ENCODE measurements at places on chromosomes 11 and 22.
A peak's percentile ranks its signal among the peaks of the same experiment; 100 is the strongest.

GRCh38 chr22:33577862-33578411 lies 342.3 kb downstream of the LARGE1 start:
- no peak for DNase-seq

DNA sequence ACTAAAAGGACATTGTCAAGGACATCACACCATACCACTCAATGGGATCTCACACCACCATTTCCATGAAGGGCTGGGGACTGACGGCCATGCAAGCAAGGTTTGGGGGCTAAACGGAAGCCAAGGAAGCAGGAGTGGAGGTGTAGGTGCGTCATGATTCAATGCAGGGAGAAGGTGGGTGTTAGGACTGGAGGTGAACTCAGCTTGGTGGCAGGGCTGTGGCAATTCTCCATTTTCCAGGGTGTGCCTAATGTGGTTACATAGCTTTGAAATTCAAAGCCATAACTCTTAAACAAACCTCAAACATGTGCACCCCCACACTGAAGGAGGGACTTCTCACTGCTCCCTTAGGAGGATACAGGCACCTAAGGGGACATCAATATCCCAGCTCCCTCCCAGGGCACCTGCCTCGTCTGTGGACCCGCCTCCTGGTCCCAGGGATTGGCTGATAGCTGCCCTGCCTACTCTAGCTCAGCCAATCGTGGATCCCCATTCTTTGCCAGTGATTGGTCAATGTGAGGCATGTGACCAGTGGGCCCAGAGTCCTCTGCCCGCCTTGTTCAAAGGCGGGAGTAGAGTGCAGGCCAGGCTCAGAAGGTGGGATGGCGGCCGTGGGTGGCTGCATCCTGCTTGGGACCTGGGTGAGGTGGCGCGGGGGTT lies 64.6 kb downstream of the CTTN start:
- DNase-seq, result no peak

DNA sequence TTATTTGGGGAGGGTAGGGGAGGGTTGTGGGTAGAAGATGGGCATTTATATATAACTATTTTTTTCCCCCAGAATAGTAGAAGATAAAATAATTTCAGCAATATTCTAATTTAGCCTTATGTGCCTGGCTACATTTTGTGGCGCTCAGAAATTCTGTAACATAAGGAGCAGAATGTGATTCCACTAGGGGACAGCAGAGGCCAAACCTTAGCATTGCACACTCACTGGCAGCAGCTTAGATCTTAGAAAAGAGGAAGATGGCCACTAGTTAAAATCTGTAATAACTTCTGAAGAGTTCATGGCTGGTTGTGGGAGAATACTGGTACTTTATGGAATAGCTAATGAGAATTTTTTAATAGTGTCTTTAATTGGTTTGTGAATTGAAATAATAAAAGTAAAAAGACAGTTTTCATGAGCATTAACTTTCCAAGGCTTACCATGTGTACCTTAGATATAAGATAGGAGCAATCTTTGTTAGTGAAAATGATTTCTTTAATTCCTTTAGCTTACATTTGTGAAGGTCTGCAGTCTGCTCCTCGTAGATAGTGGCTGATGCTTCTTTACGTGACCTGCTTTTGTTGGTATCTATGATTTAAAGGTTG lies 33.1 kb downstream of the DDX10 start:
- DNase-seq, result peak; percentile 77

- DNase-seq, result peak; percentile 68
Measured at GRCh38 chr11:44574610-44575287, 9.3 kb downstream of the CD82 start.

GRCh38 chr22:25451480-25452114 lies 112.9 kb upstream of the GRK3 start:
- DNase-seq, result no peak

DNA sequence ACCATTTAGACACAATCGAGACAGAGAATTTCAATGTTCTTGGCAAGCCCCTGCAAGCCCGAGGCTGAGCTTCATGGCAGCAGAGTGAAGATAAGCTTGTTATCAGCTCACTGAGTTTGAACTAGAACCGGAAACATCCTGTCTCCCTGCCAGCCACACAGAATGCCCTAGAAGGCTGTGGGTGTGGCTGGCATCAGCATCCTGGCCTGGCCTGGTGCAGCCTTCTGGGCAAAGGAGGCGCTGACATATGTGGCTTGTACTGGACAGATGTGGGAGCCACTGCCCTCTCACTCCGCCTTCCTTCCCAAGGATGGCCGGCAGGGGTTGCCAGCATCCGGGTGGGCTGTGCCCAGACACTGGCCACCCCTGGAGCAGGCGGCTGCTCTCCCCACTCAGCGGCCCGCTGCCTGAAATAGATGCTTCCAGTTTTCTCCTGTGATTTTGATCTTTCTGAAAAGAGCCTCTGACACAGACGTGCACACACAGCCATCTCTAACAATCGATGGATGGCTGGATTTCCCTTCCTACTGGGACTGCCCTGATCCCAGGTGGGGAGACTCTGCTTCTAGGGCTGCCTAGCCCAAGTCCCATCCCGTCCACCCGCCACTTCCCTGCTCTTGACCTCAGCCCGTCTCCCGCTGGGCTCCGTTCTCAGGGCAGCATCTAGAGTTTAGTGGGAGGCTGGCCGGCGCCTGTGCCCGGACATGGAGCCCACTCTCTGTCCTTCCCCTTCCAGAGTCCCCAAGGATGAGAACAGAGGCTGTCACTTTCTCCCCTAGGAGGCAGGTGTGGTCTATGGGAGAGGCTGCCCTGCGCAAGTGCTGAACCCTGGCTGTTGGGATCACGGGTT lies 149.7 kb downstream of the CTTN start:
- no peak for DNase-seq

GRCh38 chr11:58742140-58742539 lies 10.4 kb upstream of the GLYAT start:
- DNase-seq, result no peak

DNA sequence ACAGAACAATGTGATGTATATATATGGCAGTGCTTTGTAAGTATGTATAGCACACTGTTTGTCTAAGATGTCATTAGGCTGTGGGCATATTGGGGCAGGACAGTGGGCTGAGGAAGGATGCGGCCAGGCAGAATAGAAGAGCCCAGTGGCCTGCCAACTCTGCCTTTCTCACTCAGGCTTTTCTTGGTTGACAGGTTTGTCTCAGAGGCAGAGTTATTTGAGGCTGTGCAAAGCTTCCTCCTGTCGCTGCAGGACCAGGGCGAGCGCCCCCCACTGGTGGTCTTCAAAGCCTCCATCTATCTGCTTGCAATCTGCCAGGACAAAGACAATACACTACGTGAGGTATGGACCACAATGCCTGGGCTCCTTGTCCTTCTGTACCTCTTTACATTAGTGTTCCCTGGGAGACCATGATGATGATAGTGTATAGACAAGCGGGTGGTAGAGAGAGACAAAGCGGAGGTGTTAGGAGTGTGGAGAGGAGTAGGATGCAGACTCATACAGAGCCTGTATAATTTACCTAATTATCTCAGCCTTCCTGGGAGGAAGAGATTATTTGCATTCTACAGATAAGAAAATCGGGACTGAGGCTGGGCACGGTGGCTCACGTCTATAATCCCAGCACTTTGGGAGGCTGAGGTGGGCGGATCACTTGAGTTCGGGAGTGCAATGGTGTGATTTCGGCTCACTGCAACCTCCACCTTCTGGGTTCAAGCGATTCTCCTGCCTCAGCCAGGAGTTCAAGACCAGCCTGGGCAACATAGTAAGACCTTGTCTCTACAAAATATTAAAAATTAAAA lies 37.3 kb upstream of the CCDC134 start:
- no peak for DNase-seq

- DNase-seq, result no peak
Measured at GRCh38 chr11:121153472-121153871, 52.4 kb downstream of the TECTA start.

GRCh38 chr11:93655047-93655446 lies 6.4 kb upstream of the CEP295 start:
- DNase-seq, result peak; percentile 67

DNA sequence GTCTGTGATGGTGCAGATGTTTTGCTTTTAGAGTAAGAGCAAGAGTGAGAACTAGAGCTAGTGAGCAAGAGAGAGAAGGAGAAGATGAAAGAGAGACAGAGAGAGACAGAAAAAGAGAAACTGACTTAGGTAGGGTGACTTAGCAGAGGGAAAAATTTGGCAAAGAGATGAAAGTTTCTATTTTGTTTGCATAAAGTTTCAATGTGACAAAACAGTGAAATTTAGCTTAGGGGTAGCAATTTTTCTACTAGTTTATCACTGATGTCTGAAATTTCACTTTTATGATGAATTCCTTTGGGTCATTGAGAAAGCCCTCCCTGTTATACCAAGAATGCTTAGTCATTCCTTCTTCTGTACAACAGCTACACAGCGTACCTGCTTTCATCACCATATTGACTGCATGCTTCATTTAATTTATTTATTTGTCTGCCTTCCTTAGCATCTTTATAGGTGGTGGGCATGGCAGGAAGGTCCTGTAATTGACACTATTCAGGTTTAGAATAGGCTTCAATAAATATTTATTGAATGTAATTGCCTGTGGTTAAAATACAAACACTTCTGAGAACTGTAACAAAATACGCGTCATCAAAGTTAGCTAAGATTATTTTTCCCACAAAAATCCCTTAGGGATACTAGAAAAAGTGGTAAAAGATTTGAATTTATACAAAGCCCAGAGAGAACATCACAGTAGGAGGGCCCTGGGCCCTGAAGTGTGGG lies 19.9 kb upstream of the CTSC start:
- DNase-seq, result no peak

DNA sequence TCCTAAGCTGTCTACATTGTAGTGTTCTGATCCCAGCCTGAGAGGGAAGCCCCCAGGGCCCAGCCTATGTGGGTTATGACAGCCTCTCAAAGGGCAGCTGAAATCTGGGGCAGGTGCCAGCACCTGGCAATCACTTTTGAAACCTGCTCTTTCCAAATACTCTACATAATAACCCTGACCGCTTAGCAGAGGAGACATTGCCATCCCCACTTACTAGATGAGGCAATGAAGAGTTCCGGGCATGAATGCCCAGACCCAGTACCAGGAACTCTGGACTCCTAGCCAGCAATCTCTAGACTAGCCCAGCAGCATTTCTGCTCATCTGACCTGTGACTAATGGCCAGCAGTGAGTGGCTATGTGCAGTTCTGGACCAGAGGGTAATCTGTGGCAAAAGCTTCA lies 412.4 kb upstream of the CADM1 start:
- DNase-seq, result no peak

DNA sequence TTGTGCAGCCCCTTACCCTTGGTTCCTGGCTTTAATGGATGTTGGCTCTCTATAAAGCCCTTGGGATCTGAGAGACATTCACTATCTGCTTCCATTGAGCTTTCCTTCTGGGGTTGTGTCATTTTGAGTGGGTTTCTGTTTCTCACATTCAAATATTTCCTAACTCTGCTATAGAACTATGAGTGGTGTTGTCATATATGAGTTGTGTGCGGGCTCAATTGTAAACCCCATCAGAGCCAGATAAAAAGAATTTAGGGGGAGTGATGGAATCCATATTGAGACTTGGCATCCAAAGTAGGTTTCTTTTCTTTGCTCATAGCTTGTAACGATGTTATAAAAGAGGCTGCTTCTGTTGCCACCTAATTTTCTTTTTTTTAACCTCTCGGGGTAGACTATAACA lies 41.8 kb upstream of the SPON1 start:
- no peak for DNase-seq

DNA sequence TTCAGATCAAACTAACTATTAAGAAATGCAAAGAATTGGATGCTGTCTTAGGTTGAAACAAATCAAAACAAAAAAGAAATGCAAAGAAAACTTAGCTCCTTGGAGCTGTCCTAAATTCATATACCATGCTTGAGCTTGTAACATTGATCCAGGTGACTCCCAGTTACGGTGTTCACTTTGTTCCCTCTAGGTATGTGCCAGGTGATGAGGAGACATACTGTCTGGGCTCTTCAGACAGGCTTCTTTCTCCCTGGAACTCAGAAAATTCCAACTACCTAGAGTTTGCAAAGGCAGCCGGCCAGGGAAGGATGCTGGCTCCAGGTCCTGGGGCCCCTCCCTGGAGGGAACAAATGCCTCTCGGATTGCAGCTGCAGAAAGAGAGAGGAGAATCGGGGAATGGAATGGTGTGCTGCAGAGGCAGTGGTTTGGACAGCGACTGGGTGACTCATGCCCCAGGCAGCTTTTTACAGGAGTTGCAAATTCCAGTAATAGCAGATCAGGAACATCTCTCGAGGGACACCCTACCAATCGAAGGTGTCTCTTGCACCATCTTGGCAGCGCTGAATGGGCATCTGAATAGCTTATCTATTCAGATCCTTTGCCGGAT lies 12.3 kb upstream of the ASPHD2 start:
- DNase-seq, result no peak

DNA sequence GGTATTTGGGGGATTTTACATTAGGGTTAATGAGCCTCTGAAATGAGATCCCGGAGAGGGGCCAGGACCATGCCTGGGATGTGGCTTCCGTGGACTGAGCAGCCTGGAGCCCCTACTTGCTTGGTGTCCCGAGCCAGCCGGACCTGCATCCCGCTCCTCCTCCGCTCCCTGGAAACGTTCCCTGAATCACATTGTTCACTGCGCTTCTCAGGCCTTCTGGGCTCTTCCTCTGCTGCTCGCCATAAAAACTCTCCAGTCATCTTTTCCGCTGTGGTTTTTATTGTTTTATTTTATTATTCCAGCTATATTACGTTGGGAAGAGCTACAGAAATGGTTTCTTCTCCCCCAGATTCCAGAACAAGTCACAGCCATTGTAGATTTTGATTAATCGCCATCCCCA lies 13.3 kb upstream of the KCNQ1OT1 start:
- no peak for DNase-seq

DNA sequence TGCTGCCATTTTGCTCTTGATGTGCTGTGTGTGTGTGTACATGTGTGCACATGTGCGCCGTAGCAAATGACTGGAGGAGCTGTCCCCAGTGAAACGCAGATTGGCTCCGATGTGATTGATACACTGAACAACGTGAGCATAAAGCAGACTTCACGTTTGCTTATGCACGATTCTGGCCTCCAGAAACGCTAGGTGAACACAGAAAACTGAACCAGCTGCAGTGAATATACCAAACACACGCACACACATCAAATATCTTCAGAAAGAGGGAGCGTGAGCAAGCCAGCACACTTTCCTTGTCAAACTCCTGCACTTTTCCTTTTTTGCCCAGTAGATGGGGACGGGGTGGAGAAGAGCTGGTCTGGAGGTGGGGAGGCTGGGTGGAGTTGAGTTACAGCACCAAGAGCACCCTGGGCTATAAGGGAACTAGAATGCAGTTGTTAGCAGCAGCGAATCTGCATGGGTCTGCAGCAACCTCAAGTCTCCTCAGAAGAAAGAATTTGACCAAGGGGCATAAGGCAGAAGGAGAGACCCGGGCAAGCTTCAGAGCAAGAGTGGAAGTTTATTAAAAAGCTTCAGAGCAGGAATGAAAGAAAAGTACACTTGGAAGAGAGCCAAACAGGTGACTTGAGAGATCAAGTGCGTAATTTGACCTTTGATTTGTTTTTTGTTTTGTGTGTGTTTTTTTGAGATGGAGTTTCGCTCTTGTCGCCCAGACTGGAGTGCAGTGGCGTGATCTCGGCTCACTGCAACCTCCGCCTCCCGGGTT lies 77.8 kb upstream of the CADM1 start:
- DNase-seq, result no peak

- DNase-seq, result no peak
Measured at GRCh38 chr11:57255618-57256017, 18.6 kb upstream of the APLNR start.
